ENCODE measurements at places on chromosomes 13 and 19.

DNA sequence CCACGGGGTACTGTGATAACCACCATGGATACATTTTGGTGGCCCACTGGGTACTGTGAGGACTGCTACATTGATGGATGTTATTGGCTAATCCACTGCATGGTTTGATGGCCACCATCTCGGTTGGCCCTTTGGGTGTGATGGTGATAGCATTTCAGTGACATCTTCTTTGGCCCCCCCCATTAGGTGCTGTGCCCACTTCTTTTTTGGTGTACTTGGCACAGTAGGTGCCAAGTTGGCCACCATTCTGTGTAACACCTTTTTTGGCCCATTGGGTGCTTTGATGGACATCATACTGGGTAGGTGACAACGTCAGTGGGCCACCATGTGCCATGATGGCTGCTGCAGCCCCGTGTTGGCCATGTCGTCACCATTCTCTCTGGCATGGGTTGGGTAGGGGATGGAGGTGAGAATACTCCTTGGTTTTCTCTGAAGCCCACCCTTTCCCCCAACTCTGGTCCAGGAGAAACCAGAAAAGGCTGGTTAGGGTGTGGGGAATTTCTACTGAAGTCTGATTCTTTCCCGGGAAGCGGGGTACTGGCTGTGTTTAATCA lies 9.2 kb downstream of the FOXA3 start:
- DNase-seq, result no peak

DNA sequence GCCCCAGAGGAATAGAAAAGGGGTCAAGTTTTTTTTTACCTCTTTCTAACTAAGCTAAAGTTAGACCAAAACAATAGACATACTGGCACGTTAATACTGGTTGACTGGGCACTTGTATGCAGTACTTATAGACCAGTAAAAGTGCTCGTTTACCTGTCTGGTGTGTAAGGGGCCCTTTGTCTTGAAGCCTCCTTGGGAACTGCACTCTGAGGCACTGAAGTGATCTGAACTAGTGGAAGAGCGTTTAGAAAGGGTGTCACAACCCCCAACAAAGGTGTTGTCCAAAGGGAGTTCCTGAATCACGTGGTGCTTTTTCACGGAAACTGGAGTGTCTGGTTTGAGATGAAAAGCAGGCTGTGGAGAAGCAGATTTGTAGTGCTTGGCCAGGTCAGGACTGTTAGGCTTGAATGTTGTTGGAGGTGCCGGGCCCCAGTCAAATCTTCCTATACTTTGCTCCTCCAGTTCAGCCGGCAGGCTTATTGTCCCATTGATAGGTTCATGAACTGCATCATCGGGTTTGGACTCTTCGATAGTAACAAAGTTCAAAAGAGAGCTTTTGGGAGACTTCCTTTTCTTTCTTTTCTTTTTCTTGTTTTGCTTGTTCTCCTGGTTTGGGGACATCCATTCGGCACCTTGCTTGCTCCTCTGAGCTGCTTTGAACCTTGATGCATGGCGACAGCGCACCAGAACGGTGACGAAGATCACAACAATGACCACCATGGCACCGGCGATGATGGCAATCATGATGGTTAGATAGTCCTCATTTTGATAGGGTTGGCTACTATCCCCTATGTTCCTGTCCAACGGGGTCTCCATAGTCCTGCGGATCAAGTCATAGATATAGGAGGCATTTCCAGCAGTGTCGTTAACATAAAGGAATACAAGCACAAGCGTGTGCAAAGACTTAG lies 4.6 kb downstream of the PCDH9 start:
- no peak for DNase-seq

DNA sequence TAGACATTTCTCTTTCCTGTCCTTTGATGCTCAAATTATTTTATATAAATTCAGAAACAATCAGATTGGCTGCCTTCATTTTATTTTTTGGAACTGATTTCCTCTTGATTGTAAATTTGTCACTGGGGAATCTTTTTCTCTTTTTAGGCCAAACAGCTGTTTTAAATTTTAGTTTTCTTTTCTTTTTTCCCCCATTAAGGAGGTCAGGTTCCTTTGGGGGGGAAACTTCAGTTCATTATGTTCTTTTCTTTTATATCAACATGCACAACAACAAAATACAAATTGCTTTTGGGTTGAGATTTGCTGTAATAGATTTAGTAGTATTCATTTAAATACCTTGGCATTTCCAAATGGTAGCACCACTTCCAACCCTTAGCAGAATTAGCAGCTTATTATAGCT lies 264.8 kb upstream of the SPRY2 start:
- DNase-seq, result no peak

GRCh38 chr19:307793-308420 lies 16.7 kb upstream of the PLPP2 start:
- DNase-seq, result no peak

DNA sequence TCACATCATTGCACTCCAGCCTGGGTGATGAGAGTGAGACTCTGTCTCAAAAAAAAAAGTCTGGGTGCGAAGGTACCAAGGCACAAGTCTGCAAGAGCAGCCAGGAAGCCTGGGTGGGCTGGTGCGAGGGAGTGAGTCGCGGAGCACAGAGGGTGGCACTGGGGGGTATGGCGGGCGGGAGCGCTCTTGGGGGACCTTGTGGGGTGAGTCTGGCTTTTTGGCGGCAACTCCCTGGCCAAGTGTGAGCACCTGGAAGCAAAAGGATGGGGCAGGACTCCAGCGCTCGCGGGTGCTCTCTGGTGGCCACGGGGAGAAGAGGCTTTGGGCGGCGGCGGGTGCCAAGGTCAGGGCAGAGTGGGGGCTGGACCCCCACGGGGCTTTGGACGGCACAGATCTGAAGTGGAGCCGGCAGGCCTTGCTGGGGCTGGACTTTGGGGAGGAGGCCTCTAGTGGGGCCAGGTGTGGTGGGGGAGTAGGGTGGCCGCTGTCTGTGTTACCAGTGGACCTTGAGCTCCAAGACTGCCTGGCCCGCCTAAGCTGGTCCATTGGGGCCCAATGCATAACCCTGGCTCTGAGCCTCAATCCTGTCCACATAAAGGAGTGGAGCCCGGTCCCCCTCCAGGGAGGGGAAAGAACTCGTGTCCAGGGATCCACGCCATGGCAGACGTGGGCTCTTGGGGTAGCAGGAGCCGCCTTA lies 1.6 kb downstream of the P2RY11 start:
- DNase-seq, result no peak

DNA sequence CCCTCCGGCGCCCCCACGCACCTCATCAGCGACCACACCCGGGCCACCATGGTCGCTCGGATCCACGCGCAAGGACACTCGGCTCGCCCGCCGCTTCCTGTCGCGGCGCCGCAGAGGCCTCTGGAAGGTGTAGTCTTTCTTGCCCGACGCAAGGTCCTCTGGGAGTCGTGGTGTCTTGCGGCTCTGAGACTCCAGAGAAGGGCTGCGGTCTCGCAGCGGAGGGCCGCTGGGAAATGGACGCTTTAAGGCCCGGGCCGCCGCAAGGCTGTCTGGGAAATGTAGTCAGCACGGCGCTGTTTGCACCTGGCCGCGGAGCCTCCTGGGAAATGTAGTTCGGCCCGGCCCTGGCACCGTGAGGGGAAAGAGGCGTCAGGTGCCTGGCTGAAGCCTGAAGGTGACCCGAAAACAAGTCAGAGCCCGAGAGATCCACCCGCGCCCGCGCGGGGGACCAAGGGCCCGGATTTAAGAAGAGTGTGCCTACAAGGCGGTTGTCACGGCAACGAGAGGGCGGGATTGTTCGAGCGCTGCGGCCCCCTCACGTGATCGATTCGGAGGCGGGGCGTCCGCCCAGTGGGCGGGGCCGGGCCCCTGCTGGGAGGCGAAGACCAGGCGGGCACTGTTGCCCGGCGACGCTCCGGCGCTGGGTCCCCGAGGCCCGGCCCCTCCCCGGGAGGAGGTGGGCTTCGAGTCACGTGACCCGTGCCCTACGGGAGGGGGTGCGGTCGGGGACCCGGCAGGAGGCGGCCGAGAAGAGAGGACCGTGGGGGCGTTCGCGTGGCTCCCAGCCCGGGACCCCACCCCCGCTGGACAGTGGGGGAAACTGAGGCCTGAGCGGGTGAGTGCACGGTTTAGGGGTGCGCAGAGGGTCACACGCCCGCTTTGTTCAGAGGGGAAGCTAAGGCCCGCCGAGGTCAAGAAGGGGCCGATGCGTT lies at the start of the genes HSD11B1L and MICOS13:
Gene HSD11B1L (plus strand): TSS at position 591 of the 932 bp plus-strand sequence. CDS start 3,806 bp downstream, outside the sequence.
Gene MICOS13 (minus strand): TSS at position 80 of the 932 bp plus-strand sequence. CDS start 30 bp downstream, at position 50.
- DNase-seq, result peak; percentile 99

DNA sequence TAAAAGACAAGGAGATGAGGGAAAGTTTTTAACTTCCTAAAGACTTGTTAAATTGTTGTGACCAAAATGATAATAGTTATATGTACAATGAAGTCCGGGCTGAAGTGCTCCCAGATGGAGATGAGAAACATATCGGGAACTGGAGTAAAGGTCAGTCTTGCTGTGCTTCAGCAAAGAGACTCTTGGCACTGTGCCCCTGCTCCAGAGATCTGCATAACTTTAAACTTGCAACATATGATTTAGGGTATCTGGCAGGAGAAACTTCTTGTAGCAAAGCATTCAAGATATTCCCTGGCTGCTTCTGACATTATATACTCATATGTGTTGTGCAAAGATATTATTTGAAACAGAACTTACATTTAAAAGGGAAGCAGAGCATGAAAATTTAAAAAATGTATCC lies 786.6 kb upstream of the SLITRK6 start:
- DNase-seq, result no peak

All from stimulated activated CD4-positive, alpha-beta T cell treated with anti-CD3 and anti-CD28 coated beads, TNF-alpha, amount 100 ng/mL, for 1 hour (primary cell).